ENCODE measurements at places on chromosomes 5 and 9. TPM values are rescaled to one million over a fixed set of nuclear protein-coding genes. Genes with fewer than 3 reads are reported as not detected.

DNA sequence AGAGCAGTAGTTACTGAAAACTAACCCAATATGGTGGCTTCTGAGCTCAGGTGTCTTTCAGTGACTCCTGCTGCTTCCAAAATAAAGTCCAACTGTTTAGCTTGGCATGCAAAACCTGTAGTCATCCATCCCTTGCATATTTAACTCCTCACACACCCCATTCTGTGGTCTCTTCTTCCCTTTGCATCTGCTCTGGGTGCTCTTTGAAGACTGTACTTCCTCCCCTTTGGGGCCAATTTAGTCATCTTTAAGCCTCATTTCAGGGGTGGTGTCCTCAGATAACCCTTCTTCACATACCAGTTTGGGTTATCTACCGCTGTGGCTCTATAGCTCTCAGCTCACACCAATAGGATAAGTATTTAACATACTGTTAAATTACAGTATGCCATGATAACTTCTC lies 209.9 kb upstream of the DMRT1 start:
- no peaks in the 10 kb centered on the region for H3K36me3 ChIP-seq
- no peak for DNase-seq
- H3K4me3 ChIP-seq, result no peak overlapping the region
- H3K4me1 ChIP-seq, result peaks cover 10% of the 10 kb centered on the region
- no peaks in the 10 kb centered on the region for H3K27me3 ChIP-seq

DNA sequence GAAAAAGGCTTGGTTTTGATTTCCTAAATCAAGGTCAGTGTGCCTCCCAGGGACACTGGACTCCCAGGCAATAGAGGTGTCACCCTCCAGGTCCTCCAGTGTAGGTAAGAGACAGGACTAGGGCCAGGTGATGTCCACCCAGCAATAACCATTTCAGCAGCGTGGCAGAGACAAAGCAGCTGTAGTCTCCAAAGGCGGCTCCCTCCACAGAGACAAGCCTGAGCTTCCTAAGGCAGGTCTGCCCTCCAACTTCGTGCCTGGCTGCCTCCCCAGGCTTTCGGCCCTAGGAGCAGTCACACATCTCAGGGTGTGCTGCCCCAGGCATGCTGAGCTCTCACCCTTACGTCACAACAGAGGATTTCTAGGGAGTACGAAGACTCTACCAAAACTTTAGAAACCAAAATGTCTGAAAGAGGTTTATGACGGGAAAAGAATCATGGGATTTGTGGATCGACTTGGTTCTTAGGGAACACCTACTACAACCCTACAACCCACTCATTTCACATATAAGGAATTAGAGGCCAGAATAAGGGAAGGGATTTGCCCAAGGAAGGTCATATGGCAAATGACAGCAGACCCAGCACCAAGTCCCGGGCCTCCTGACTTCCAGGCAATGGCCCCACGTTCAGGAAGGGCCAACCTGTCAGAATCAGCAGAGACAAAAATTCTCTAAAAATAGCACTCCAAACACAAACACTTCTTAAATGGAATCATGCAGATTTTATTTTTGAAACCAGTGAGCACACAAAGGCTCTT lies 105.5 kb downstream of the KLHL3 start:
- no peak overlapping the region for H3K4me3 ChIP-seq
- DNase-seq, result no peak
- no peaks in the 10 kb centered on the region for H3K27me3 ChIP-seq
- no peaks in the 10 kb centered on the region for H3K4me1 ChIP-seq

DNA sequence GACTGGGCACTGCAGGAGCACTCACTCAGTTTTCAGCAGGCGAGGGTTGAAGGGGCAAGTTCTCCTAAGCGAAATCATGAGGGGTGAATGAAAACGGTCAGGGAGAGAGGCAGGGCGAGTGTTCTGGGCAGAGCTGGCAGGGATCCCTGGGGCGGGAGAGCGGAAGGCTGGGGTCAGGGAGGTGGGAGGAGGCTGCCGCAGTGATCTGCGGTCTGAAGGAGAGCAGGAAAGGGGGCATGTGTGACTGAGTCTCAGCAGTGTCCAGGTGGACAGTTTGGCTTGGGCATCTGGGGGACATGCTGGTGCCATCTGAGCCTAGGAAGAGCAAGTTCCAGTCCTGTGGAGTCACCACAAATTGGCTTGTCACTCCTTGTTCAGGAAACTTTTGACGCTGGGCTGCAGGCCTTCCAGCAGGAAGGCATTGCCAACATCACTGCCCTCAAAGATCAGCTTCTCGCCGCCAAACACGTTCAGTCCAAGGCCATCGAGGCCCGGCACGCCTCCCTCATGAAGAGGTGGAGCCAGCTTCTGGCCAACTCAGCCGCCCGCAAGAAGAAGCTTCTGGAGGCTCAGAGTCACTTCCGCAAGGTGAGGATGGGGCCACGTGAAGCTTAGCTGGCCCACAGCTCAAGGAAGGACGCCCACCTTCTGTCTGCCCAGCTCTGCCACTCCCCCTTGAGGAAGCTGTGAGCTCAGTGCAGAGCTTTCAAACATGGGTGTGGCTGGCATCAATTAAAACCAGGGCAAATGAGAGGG lies 31.1 kb downstream of the DYNC2I2 start:
- H3K36me3 ChIP-seq, result peaks cover 62% of the 10 kb centered on the region
- DNase-seq, result peak; percentile 32
- H3K27ac ChIP-seq, result no peak overlapping the region
- H3K27me3 ChIP-seq, result no peaks in the 10 kb centered on the region
- H3K4me1 ChIP-seq, result peaks cover 3% of the 10 kb centered on the region

DNA sequence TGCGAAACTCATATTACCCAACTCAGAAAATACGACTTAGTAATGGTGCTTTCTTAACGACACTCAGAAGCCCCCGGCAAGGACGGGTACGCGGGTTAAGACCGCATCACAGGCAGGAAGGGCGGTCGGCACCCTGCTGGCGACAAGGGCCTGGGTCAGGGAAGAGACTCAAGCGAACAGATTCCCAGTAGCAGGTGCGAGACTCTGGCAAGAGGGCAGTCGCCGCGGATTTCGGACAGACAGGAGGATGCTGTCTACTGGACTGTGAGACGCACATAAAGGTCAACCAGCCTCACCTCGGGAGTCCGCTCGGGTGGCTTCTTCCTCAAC lies 398 bp downstream of the RAPGEF6 start:
- peak overlapping the region; percentile 69 for H3K4me3 ChIP-seq
- peak overlapping the region; percentile 93 for H3K27ac ChIP-seq
- H3K27me3 ChIP-seq, result no peaks in the 10 kb centered on the region

DNA sequence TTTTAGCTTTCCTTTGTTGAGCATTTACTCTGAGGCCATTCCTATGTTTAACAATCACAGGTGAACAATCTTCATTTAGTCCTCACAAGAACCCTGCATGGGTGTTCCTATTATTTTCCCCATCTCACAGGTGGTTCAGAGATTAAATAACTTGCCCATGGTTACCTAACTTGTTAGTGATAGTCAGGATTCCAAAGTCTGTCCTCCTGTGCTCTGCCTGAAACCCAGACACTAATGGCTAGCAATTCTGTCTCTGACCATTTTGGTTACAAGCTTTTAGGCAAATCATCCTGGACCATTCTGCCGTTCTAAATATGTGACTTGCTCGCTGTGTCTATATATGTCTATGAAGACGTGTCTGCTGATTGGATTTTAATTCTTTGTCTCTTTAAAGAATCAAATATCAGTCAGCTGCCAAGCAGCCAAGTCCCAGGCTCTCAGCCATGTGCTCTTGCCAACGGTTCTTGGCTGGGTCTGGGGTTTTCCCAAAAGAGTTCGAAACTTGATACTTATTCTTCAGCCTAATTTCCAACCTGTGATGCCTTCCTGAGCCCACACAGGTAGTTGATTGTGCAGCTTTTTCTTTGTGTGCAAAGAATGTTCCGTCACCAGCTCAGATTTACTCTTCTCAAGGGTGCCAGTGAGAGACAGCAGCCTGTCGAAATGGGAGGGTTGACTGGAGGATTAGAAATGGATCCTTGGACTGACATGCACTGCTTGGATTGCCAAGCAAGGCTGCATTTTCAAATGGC lies 121.7 kb downstream of the NREP start:
- no peaks in the 10 kb centered on the region for H3K27me3 ChIP-seq
- H3K36me3 ChIP-seq, result no peaks in the 10 kb centered on the region
- no peak overlapping the region for H3K4me3 ChIP-seq
- no peaks in the 10 kb centered on the region for H3K4me1 ChIP-seq
- DNase-seq, result no peak
- no peak overlapping the region for H3K27ac ChIP-seq

DNA sequence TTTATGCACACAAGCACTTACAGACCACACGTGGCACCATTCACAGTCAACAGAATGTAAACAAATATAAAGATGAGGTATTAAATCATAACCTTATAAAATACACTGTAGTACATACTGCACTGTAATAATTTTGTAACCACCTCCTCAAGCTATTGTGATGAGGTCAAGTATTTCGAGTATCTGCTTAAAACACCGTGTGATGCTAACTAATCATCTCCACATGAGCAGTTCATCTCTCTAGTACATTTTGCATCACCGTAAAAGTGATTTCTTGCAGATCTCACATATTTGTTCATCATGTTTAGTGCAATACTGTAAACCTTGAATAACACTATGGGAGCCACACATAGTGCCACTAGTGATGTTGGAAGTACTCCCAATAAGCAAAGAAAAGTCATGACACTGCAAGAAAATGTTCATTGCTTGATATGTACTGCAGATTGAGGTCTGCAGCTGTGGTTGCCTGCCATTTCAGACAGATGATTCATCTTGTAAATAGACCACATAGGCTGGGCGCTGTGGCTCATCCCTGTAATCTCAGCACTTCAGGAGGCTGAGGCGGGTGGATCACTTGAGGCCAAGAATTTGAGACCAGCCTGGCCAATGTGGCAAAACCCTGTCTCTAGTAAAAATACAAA lies 44.3 kb downstream of the FOXB2 start:
- no peaks in the 10 kb centered on the region for H3K27me3 ChIP-seq
- H3K4me1 ChIP-seq, result no peaks in the 10 kb centered on the region
- H3K27ac ChIP-seq, result no peak overlapping the region
- H3K4me3 ChIP-seq, result no peak overlapping the region
- H3K36me3 ChIP-seq, result no peaks in the 10 kb centered on the region

DNA sequence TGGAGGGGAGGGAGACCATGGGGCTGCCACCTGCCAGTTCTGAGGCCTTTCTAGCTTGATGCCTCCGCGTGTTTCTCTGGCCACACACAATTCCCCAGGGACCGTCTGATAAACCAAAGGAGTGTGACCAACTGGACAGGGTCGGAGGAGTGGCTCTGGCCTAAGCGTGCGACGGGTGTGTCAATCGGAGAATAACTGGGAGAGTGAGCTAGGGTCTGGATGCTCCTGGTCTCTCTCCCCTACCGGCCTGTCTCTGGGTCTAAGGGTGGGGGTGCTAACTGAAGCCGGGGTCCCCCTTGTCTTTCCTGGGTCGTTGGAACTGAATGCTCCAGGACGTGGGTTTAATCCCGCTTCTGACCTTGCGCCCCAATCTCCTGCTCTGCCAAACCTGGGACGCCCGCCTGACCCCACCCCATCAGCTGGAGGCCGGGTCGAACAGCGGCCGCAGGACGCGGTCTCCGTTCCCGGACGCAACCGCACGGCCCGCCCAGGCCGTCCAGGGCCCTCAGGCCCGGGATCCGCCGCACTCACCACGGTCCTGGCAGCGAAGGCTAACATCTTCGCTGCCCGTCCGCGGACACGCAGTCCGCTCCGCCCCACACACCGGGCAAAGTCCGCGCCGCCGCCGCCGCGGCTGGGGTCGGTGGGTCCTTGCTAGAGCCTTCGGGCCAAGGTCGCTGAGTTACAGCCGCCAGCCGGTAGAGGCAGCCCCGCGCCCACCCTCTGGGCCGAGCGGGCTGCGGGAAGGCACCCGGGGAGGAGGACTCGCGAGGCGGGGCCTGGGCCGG lies 447 bp downstream of the CRAT start:
- H3K27me3 ChIP-seq, result no peaks in the 10 kb centered on the region
- H3K4me1 ChIP-seq, result peaks cover 55% of the 10 kb centered on the region
- peak; percentile 32 for DNase-seq
- no peaks in the 10 kb centered on the region for H3K36me3 ChIP-seq
- H3K27ac ChIP-seq, result peak overlapping the region; percentile 96

The PCDH1 gene
- total RNA-seq, result 217 TPM

DNA sequence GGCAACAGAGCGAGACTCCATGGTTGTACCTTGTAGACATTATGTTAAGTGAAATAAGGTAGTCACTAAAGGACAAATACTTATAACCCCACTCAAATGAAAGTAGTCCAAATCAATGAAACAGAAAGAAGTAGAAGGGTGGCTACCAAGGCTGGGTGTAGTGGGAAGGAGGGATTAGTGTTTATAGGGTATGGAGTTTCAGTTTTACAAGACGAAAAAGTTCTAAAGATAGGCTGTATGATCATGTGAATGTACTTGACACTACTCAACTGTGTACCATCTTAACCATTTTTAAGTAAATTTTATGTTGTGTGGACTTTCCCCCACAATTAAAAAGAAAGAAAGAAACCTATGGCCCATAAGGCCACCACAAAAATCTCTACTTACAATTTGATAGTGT lies 32.2 kb downstream of the ALDH7A1 start:
- no peak for DNase-seq
- no peaks in the 10 kb centered on the region for H3K36me3 ChIP-seq
- H3K4me3 ChIP-seq, result no peak overlapping the region
- H3K27me3 ChIP-seq, result no peaks in the 10 kb centered on the region
- no peaks in the 10 kb centered on the region for H3K4me1 ChIP-seq
- no peak overlapping the region for H3K27ac ChIP-seq

DNA sequence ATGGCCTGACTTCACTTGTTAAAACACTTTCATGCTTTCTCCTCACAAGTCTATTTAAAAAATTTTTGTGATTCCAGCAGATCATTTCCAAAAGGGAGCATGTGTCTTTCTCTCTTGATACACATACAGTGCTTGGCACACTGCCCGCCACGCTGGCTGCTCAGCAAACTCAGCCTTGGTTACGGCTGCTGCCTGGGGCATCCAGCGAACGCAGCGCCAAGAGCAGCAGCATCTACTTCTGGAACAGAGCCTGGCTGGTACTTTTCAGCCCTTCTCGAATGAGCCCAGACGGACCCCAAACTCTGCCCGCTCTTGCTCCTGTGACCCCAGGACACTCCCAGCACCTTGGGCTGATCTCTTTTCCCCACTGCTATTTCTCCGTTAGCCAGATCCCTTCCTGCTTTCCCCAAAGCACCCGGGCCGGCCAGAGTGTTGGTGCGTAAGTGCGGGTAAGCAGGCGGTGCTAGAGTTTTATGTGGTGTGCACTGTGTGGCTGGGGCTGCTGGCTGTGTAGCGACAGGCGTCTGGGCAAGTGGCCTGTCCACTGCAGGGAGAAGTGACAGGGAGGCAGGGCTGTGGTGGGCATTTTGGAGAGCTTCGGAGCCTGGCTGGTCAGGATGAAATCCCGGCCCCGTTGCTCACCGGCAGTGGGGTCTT lies 73.2 kb downstream of the SH3PXD2B start:
- peak; percentile 46 for DNase-seq
- H3K36me3 ChIP-seq, result no peaks in the 10 kb centered on the region
- H3K27me3 ChIP-seq, result no peaks in the 10 kb centered on the region
- no peak overlapping the region for H3K4me3 ChIP-seq
- H3K4me1 ChIP-seq, result no peaks in the 10 kb centered on the region

The PLCXD3 gene
- total RNA-seq, result 0.64 TPM

DNA sequence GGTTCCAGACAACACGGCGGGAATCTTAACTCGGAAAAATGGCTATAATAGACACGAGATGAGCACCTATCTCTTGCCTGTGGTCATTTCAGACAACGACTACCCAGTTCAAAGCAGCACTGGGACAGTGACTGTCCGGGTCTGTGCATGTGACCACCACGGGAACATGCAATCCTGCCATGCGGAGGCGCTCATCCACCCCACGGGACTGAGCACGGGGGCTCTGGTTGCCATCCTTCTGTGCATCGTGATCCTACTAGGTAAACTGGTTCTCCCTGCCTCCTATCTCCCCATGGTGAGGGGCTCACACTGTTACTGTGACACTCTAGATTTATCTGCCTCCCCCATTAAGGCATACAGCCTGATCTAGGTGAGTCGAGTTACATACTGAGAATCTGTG lies 124.2 kb downstream of the CDH6 start:
- H3K4me3 ChIP-seq, result no peak overlapping the region
- no peak for DNase-seq
- no peaks in the 10 kb centered on the region for H3K36me3 ChIP-seq

All from transverse colon (tissue), 4 donors.